ENCODE measurements at places on chromosomes 6 and 20. TPM values are rescaled to one million over a fixed set of nuclear protein-coding genes. Genes with fewer than 3 reads are reported as not detected.

The CTCFL gene
- polyA plus RNA-seq: 0.08 TPM

DNA sequence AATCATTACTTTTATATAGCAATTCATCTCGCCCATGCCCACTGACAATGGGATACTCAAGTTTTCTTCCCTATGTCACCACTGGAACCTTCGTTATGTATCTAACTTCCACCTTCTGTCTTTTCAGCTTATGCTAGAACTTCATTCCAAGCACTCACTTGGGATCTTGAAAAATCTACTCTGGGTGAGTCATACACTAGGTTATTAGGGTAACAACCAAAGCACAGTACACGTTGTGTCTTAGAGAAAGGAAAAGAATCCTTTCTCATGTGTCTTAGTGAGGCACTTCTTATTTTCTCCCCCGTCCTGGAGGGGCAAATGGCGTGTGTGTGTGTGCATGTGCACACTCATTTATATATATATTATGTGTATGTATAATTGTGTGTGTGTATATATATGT, 18.3 kb upstream of the FAM162B start:
- no peak for DNase-seq

DNA sequence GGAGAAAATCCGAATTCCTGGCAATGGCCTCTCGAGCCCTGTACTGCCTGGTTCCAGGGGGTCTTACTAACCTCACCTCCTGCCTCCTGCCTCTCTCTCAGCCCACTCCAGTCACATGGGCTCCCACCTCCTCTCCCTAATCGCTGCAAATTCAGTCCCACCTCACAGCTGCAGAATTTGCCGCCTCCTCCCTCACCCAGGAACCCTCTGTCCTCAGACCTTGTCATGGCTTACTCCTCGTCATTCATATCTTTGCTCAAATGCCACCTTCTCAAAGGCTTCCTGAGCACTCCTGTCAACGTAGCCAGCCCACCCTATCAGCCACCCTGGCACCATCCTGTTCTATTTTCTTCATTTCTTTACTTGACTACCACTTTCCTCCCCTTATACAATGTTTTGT, 89.0 kb downstream of the SLC2A10 start:
- DNase-seq: no peak

The GINS1 gene
- 34.5 TPM for polyA plus RNA-seq

GRCh38 chr6:1770968-1771723, 161.4 kb downstream of the FOXC1 start:
- no peak for DNase-seq

The TSPO2 gene
- polyA plus RNA-seq: not detected

Data from GM12878 (cell line).